T-helper 1 cell (primary cell): ENCODE measurements at places on chromosomes 5 and 9.

DNA sequence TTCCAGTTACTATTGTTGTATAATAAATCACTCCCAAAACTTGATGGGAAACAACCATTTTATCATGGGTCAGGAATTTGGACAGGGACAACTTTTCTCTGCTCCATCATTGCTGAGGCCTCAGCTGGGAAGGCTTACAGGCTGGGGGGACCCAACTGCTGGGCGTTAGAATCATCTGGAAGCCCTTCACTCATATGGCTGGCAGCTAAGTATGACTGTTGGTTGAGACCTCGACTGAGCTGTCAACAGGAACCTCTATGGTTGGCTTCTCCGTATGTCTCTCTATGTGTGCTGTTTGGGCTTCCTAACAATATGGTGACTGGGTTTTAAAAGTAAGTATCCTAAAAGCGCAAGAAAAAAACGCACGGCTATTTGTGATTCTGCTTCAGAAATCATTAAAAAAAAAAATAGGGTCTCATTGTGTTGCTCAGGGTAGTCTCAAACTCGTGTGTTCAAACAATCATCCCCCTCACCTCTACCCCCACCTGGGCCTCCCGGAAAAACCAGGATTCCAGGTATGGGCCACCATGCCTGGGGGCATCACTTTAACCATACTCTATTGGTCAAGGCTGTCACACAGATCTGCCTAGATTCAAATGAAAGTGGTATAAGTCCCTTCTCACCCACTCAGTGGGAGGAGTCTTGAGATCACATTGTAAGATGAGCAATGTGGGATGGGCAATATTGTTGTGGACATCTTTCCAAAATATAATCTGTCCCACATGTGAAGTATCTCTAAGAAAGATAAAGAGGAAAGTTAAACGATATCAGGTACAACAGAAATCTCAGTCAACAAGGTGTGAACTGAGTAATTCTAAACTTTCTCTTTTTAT is 15.2 kb downstream of the FNBP1 start:
- no peak for DNase-seq

DNA sequence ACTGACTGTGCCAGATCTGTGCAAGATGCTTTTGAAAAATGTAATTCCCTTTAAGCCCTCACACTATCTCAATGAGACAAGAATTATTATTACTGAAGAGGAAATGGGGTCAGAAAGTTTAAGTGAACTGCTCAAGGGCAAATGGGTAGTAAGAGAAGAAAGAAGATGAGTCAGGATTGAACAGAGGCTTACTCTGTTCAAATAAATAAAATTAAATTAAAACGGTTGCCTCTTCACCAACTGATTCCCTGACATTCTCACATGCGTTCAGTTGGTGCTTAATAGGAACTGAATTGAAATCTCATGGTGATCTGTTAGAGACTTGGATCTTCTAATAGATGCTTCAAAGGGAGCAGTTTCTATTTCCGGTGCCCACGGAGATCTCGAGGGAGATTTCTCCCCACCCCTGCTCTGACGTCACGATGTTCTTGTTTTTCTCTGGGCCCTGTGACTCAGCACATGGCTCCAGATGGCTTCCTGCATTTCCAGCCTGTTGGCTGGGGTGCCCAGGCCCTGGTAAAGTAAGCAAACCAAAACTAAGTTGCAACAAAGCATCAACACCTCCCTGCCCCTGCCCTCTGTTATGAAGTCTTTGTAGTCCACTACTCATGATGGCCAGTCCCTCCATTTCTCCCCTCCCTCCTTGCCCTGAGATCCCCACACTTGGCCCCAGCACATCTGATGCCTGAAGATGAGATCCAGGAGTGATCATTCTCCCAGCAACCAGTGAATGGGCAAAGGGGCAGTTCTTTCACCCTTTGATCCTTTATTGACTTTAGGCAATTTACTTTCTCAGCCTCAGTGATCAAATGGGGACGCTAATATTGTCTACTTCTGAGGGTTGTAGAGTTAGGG is 106.1 kb upstream of the CPEB4 start:
- DNase-seq: peak; percentile 58

DNA sequence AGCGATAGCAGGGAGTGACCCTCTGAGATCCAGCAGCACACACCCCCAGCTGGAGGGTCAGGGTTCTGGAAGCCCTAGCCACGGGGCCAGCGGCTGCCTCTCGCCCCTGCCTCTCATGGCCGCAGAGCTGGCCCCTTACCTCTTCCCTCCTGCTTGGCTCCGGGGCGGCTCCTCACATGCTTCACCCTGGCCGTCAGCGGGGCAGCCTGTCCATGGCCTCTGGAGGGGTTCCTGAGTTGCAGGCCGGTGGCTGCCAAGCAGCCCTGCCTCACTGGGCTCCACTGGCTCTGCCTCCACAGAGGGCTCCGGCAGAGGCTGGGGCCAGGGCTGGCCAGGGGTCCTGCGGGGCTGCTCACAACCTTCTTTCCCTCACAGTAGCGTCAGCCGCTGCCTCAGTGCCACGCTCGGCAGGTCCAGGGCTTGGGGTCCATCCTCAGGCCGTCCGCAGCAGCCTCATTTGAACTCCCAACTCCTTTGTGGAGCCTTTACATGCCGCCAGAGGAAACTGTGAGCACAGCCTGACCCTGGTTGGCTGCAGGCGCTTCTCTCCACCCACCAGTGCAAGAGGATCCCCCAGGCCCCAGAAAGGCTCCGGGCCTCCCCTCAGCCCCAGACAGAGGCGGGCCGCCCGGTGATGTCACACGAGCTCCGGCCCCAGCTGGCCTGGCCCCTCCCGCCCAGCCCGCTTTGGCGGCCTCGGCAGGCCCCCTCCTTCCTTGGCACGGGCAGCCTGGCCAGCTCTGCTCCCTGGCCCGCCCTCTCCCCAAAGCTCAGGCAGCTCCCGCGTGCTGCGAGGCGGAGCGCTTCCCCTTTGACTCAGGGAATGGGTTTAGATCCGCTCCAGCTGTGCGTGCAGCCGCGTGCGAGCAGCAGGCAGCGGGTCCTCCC is at the start of gene ANGPTL2:
Gene ANGPTL2 (minus strand): TSS at position 460 of the 888 bp plus-strand sequence. CDS start 13,904 bp downstream, outside the sequence.
- DNase-seq: no peak

DNA sequence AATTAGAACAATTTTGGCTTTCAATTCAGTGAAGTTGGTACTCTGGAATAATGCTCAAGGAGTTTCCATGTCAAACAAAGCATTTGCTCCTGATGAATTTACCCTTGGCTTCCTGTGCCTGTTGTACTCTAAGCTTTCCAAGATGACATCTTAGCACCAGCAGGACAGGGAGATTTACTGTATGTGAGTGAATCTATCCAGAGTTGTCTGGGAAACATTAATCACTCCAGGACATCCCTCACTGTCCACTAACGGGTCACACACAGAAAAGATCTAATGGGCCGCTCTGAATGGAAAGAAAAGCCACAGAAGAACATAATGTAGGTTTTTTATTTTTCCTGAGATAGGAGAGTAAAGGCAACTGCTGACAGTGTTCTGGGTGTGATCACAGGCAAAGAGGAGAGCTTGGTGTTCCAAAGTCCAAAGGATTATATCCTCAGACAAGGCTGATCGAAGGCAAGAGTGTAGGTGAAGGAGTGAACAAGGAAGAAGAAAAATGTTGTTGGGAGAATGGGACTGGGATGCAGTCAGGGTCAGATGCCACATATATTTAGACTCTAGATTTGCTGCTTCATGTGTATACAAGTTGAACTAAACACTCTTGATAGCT is 167.7 kb upstream of the RPS23 start:
- DNase-seq: no peak

GRCh38 chr9:37034305-37034937 is 353 bp upstream of the PAX5 start:
- no peak for DNase-seq

DNA sequence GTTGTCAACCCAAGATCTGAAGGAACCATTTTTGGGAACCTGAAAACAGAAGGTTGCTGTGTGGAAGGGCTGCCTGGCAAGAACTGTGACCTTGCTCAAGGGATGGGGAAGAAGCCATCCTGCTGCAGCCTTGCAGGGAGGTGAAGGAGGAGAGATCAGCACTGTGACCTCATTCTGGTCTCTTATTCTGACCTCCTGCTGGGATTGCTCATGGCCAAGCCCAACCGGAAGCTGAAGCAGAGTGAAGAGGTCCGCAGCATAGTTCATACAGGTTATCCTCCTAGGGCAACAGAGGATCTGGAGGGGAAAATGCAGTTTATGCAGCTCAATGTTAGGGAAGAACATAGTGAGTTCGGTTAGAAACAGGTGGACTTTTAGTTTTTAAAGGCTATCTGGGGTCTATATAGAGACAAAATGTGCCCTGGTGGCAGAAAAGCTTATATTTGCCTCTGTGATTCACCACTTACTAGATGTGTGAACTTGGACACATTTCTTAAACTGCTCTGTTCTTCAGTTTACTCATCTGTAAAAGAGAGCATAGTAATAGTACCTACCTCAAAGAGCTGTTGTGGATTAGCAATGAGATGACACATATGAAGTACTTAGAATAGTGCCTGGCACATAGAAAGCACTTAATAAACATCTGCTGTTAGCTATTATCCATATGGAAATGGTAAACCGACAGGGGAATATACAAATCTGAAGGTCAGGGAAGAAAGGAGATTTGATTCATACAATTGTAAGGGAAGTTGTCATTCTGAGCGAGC is 57.9 kb upstream of the BNC2 start:
- no peak for DNase-seq
